ENCODE measurements at places on chromosomes 3 and 15.

DNA sequence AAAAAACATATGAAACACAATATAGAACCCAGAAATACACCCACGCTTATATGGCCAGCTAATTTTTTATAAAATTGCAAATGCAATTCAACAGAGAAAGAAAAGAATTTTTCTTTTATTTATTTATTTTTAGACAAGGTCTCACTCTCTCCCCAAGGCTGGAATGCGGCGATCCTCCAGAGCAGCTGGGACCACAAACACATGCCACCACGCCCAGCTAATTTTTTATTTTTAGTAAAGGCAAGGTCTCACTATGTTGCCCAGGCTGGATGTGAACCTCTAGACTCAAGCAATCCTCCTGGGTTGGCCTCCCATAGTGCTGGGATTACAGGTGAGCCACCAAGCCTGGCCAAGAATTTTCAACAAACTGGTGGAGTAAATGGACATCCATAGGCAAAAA, 117.9 kb downstream of the SCAPER start:
- no peak for DNase-seq

GRCh38 chr3:71872256-71872655, 87.3 kb upstream of the PROK2 start:
- DNase-seq, result no peak

DNA sequence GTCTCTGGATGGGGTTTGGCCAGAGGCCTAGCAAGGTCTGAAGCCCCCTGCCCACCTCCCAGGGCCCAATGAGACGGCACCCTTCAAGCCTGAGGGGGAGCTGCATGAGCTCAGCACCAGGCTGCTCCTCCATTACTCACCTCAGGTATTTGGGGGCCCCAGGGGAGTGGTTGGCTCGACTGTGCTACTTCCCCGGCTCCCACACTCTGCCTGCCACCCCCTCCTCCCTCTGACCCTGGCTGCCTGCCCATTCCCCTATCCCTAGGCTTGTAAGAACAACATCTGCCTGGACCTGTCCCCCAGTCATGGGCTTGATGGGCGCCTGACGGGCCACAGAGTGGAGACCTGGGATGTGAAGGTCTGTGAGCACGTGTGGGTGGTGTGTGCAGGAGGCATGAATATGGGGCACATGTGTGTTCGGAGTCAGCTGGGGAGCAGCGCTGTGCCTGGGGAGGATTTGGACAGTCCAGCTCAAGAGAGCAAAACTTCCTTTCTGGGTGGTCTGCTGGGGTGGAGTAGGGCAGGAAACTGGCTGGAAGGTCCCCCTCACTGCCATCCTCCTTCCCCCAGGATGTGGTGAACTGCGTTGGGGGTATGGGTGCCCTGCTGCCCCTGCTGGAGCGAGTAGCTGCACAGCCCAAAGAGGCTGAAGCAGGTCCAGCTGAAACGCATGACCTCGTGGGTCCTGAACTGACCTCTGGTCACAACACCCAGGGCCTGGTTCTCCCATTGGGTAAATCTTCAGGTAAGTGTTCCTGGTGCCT, 17.4 kb downstream of the NBEAL2 start:
- DNase-seq, result no peak

DNA sequence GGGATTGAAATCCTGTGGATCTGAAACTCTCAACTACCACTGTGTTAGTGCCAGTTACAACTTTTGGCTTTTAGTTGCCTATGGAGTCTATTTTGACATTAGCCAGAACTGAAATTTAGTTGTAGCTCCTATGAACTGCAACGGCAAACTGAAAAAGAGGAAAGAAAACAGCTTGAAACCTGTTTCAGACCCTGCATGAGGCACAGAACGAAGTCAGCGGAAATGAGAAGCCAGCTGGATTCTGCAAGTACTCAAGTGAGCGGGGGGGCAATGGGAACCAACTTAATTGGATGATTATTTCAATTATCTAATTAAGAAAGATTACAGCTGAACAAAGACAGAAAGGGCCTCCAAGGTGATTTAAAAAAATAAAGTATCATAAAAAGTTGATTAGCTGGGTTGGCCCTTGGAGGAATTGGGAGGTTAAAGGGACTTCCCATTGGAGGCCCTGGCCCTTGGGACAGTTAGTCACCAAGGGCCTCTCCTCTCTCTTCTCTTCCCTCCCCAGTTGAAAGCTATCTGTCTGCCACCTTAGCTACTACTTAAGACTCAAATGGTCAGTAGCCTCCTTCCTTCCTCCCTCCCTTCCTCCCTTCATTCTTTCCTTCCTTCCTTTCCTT, 352.1 kb downstream of the SHQ1 start:
- no peak for DNase-seq

DNA sequence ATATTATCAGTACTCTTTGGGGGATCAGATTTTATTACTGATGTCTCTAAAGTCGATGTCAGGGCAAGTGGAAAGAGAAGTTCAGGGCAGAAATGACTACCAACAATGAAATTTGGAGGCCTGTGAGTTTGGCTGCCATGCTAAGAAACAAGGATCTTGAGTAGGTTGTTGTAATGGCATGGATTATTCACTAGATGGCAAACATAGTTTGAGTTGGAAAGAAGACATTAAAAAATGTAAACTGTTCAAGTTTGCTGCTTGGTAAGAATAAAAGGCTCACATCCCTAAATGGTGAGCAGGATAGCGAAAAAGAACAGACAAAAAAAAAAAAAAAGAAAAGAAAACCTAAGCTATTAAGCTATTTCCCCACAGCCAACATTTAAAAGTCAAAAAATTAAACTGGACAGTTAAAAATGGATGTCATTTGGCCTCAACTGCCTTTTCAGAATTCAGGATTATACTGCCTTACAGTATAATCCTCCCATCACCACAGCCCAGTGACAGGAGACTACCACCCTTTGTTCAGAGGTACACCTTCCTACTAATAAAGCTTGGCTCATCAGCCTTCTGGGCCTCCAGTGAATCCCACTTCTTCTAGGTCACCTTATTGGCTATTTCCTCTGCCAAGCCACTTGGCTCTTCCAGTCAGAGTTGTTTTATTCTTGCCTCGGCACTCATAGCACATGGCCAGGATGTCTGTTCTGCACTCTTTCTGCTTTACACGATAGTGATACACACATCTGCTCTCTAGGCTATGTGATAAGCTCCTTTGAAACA, 163.7 kb downstream of the PLD1 start:
- DNase-seq, result no peak

DNA sequence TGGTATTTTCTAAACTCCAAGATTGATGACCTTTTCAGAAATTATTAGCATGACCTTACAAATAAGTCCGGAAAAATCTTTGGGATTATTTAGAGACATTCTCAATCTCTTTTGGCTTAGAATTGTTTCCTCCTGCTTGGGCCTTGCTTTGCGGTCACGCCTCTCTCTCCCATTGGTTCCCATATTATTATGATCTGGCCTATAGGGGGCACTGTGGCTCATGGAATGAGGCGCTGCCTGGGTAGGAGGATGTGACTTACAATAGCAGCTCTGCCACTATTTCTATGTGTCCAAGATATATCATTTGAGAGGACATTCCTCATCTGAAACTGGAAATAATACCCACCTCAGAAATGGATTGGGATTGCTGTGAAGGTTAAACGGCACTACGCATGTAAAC, 464.9 kb downstream of the MFSD1 start:
- no peak for DNase-seq

GRCh38 chr15:67836477-67836876, 3.4 kb downstream of the RNU6-1 start:
- no peak for DNase-seq

- no peak for DNase-seq
Observed at GRCh38 chr3:191557322-191557721, 96.4 kb downstream of the PYDC2 start.

DNA sequence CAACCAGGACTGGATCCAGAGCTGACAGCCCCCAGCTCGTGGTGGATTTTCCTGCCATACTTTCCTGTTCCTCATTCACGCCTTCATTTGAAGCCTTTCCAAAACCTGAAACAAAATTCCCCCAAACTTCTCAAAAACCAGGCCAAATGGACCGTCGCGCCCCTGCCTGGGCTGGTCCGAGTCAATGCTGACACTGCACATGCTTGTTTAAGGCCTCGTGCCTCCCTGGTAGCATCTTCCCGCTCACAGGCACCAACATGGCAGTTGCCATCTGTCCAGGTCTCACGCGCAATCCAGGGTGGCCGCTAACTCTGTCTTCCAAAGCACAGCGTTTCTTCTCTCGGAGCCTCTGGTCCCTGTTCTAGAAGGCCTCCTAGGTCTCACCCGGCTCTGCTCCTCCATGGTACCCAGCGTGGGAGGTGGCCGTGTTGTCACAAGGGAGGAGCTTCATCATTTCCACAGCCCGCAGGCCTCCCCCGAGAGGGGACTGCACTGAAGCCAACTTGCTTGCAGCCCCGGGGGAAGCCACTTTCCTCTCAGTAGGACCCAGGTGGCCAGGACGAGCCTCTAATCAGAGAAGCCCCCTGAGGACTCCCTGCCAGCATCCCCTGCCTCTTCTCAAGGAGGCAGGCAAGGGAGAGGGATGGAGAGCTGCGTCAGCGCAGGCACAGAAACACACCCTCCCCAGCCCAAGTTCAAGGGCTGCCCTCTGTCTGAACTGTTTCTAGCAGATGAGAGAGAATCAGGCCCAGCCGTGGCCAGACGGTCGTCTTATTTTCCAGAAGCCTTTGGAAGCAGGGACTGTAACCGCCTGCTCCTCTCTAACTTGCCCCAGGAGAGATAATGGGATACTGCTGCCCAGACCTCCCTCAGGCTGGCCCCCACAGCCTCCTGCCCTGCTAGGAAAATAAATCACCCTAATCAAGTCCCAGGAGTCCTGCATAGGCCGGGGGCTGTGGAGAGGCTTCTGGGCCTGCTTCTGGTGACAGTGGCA, 152.8 kb upstream of the TLE3 start:
- DNase-seq, result no peak

- no peak for DNase-seq
Observed at GRCh38 chr3:59334585-59334984, 284.8 kb upstream of the CFAP20DC start.

DNA sequence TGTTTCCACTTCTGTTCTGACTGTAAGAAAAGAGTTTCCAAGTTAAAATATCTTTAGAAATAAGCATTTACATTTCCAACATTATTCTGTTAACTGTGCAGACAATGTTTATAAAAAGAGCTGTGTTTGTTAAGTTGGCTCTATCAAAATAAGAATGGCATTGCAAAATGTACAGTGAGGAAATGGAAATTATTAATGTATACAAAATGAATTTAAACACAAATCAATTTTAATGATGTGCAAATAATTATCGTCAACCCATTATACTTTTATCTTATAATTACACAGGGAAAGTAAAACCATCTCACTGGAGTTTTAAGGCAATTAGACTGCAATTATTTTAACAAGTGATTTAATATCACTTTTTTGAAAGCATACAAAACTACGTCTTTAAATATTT, 17.5 kb downstream of the MRPS22 start:
- no peak for DNase-seq

- no peak for DNase-seq
Observed at GRCh38 chr15:38535491-38536200, 29.0 kb downstream of the RASGRP1 start.

DNA sequence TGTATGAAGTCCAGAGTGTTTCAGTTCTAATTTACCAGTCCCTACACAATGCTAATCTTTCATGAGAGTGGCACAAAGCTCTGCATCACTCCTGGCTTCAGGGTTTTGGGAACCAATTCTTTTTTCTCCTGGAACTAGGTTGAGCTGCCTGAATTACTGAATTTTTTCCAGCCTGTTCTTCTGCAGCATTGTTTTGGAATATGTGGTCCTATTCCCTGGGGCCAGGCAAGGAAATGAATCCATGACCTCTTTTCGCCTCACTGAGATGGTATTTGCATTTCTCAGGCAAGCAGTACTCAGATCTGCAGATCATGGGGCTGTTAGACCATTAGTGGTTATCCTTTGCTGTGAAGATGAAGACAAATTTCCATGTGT, 25.6 kb upstream of the GPR171 start:
- no peak for DNase-seq

DNA sequence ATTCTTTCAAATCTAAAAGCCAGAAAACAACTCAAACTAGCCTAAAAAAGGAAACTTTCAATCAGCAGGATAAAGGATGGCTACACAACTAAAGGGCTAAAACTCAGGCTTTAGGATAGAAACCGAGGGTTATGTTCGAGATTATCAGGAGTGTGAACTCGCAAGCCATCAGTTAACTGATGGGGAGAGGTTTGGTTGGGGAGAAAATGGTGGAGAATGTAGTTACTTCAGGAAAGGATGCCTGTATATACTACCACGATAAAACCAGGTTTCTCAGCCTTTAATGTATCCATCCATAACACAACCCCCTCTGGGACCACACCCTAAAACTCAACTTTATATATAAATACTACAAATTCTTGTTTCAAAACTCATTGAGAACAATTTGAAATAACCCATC, 22.2 kb downstream of the TRA2B start:
- no peak for DNase-seq

DNA sequence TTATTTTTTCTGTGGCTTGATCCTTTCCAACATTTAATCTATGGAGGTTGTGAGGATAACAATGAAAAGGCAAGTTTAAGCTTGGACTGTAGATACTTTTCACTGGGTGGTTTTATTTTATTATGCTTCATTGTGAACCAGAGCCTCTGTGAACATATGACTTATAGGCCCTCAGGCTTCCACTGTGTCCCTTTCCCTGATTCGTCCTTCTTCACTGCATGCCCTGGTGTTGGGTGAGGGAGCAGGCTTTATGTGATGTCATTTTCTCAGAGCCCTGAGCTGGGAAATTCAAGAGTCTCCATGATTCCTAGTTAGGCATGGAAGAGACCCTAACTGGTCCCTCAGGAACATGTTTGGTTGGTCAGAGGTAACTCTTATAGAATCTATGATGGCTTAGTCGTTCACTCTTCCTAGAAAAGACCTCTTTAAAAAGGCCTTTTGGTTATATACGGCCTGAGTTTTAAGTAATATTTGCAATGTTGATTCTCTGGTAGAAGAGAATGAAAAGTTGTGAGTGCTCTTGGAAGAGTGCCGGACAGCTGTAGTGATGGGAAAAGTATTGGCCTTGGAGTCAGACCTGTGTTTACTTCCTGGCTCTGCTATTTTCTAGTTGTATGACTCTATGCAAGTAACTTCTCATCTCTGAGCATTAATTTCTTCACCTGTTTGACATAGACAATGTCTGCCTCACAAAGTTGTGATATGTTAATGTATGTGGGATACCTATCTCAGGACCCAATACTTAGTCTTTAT, 168.4 kb downstream of the LPP start:
- DNase-seq, result no peak

DNA sequence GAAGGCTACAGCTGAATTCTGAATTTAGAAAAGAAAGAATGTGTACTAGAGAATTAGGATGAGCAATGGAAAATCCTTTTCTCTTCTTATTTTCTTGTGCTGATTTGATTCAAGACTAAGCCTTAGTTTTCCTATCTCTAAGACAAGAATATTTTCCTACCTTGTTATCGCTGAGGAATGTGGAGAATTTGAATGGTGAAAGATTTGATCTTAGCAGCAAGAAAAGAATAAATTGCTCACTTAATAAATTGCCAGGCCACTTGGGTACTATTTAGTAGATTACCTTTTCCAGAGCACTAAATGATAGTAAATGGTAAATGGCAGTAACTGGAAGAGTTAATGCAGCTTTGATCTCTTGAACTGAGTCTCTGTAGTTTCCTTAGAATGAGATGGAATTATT, 145.7 kb upstream of the MEIS2 start:
- DNase-seq, result no peak

GRCh38 chr3:186090901-186091300, 18.0 kb downstream of the ETV5 start:
- no peak for DNase-seq

- DNase-seq, result no peak
Observed at GRCh38 chr15:41801850-41802455, 25.9 kb upstream of the JMJD7 start.

GRCh38 chr3:115989684-115990421, 366.5 kb downstream of the GAP43 start:
- no peak for DNase-seq

All from activated CD4-positive, alpha-beta T cell treated with anti-CD3 and anti-CD28 coated beads for 24 hours (primary cell).